GF-D8 (cell line): ENCODE measurements at places on chromosomes 5 and 9.

DNA sequence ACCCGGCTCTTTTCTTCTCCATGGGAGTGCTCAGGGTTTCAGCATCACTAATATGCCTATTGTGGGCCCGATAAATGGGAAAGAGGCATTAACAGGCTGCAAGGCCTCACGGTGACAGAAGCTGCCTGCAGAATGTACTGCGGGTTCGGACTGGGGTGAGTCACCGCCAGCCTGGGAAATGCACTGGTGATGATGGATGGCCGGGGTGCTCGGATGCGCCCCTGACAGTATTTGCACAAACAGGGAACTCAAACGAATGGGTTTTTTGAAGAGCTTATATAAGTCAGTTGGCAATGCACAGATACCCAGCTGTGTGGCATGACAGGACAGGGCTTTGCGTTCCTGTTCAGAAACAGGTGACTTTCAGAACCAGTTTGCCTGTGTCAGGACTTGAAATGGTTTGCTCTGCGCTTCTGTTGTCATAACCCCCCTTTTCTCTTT lies 42.0 kb upstream of the PITX1 start:
- no peak for DNase-seq

DNA sequence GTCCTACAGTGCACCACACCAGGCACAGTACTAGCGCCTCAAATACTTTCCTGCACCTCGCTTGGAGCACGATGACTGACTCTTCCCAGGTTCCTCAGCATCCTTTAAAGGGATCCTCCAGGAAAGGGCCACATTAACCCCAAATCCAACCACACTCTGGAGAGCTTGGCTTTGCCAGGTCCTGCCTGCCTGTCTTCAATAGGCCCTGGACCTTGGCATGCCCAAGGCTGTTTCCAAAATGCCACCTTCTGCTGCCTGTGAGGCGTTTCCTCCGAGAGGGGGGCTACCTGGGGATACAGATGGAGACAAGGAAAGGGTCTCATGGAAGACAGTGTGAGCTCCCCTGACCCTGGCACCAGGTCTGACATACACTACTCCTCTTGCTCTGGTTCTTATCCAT lies 169.9 kb downstream of the DAB2IP start:
- DNase-seq = no peak

DNA sequence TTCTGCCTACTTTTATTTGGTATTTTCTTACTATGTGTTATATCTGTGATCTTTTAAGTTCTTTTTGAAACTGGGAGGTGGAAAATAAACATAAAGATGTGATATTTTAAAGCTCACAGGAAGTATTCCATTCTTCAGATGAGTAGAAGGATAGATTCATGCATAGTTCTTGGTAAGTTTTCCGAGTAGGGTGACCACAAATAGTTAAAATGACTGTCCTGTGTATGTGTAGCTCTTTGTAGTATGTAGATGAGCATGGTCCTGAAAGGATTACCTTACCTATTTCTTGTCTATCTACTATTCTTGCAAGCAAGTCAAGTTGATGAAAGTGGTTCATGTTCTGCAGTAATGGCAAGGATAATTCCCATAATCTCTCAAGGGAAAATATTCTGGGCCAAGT lies 47.7 kb downstream of the SRFBP1 start:
- no peak for DNase-seq

DNA sequence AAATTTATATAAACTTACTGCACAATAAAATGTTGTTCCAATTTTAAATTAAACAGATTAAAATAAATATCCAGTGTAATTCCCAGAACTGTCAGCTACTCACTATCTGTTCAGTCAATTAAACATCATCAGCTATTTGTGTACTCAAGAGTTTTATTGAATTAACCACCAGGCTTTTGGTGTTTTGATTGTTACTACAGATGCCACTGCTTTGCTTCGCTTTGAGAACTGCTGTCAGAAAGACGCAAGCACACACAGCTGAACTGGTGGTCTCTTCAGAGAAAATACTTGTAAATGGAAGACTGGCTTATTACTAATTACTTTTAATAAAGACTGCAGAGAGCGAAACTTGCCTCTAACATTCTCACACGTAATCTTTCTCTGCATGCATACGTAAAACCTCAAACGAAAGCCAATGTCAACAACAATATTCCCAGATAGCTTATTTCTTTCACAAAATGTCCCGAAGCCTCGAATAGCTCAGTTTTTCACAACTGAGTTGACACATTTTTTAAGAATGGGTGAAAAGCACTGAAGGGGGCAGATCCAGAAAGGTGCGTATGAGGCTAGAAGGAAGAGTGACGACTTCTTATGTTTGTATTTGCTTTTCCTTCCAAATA lies 259.6 kb upstream of the RPS23 start:
- no peak for DNase-seq

DNA sequence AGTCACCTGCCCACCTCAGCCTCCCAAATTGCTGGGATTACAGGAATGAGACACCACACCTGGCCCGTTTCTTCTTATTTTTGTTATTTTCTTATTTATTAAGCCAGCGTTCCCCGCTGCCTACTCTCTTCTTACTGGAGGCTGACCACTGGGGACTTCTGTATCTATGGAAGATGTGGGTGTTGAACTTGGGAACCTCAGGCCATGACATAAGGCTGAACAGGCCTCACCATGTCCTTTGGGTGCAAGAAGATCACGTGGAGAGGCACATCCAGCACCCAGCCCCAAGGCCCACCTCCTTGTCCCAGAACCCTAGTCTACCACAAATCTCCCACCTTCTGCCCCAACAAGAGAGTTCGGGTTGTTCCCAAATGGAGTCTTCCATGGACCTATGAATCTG lies 59.4 kb upstream of the NEK6 start:
- DNase-seq = no peak

GRCh38 chr9:135790356-135790755 lies 88.4 kb downstream of the KCNT1 start:
- no peak for DNase-seq

- no peak for DNase-seq
Observed at GRCh38 chr9:78438211-78438610, 141.3 kb downstream of the PSAT1 start.

DNA sequence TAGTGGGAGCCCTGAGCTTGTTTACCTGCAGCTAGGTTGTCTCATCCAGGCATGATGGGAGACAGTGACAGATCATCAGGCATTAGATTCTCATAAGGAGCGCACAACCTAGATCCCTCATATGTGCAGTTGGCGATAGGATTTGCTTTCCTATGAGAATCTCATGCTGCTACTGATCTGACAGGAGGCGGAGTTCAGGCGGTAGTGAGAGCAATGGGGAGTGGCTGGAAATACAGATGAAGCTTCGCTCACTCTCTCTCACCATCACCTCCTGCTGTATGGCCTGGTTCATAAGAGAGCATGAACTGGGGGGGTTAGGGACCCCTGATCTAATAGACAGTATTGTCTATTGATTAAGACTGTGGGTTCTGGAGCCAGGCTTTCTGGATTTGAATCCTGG lies 24.9 kb downstream of the SMAD5 start:
- no peak for DNase-seq

DNA sequence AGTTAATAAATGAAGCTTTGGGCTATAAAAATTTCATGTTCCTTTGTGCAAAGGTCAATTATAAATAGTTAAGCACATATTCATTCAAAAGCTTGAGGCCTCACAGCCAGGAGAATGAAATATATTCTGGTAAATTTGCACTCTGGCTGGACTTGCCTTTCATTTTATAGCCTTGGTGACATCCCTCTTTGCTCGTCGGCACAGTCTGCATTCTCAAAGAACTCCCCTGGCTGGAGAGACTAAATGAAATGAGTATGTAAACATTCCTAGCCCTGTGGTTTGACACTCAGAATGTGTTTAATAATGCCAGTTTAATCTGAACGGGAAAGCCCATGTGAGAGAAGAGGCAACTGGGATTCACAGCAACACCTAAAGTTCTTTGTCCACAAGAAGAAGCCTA lies 285.6 kb downstream of the BRINP1 start:
- DNase-seq = no peak

DNA sequence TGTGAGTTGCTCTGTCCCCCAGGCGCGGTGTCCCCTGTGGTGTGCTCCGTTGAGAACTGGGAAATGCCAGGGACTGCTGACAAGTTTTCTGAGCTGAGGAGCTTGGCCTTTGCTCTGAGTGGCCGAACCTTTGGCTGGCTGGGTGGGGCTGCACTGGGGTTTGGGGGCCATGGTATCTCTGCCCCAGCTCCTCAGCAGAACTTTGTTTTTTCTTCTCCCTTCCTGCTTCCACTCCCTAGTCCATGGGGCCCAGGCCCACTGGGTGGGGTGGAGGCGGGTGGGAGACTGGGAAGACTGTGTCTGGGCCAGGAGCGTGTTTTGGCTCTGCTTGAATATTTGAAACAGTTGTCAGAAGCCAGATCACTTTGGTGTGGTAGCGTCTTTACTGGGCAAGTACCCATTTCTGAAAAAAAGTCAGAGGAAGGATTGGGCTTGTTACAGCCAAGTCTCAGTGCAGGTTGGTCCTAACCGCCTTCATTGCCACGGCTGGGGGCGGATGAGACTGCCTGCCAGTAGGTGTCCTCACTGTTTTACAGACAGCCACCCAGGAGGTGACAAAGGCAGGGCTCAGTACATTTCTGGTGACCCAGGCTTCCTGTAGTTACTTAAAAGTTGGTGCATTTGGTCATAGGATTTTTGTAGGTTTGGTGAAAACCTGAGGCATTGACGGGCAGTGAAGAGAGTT lies 92.7 kb downstream of the DAB2IP start:
- no peak for DNase-seq

DNA sequence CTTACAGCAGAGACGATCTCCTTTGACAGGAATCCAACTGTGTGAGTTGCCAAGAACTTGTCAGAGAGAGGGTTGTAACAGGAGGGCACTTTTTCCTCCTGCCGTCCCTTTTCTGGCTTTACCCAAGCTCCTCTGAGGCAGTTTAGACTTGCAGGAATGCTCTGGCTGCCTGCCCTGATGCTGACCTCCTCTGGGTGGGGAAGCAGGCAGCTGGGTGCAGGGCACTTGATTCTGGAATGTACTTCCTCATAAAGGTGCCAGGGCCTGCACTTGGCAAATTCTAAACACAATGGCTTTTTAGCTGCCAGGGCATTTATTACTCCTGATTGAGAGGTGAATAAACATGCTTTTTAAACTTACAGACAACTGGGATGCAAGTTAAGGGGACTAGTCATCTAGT lies 190.4 kb downstream of the EPB41L4A start:
- no peak for DNase-seq

- peak; percentile 55 for DNase-seq
Observed at GRCh38 chr9:137482094-137482781, 23.1 kb upstream of the NSMF start.
